ENCODE measurements at places on chromosomes 5 and 9. TPM values are rescaled to one million over a fixed set of nuclear protein-coding genes. Genes with fewer than 3 reads are reported as not detected.

DNA sequence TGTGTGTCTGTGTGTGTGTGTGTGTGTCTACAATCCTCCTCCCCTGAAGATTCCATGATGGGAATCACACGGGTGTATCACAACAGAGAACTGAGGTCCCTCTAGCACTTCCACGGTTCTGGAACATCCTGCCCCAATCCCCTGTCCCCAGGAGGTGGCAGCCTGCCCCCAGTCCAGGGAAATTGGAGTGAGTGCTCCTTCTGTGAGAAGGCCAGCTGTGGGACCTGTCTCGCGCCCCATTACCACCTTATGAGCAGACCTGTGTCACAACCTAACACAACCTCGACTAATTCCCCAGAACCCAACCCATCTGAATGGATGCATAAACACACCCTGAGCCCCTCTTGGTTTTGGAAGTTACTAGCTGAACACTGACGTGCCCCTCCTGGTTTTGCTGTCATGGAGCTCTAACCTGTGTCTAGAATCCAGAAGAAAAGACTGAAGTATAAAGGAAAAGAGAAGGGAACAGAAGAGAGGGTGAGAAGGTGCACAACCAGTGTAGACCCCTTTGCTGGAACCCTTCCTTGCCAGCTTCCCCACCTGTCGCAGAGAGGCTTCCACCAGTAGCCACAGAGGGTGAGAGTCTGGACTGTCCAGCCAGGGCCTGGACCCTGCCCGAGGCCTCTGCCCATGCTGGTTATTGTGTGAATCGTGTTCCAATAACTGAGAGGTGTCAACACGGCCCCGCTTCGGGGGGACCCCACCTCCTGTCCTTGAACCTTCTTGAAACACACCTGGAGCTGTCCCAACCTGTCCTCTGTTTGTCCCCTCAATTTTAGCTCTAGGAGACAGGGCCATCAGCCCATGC is 3.4 kb downstream of the BTNL9 start:
- DNase-seq, result no peak

GRCh38 chr5:54084696-54085095 is 225.7 kb downstream of the ARL15 start:
- no peak for DNase-seq

DNA sequence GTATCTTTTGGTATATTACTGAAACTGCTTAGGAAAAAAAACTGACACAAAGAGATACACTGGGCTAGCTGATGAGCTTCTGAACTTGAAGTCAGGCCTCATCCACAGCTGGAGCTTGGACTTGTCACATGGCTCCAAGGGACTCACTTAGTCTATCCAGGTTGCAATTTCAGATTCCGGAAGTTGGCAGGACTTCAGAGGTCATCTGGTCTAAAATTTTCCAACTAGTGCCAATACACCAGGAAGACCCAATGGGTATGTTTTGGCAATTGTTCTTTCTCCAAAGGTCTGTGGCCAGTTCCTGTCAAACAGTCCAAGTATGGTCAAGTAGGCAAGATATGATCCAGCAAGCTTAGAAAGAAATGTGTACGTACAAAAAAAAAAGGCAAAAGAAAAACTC is 36.7 kb downstream of the MRPS27 start:
- DNase-seq, result no peak

- DNase-seq, result peak; percentile 61
Observed at GRCh38 chr9:87086221-87086818, 139.0 kb upstream of the GAS1 start.

The ORM2 gene
- polyA plus RNA-seq, result not detected

- DNase-seq, result no peak
Observed at GRCh38 chr9:5205071-5205470, 19.6 kb upstream of the INSL6 start.

GRCh38 chr5:123545506-123545905 is 33.5 kb downstream of the CSNK1G3 start:
- no peak for DNase-seq

The TGFBR1 gene
- 42.2 TPM for polyA plus RNA-seq

DNA sequence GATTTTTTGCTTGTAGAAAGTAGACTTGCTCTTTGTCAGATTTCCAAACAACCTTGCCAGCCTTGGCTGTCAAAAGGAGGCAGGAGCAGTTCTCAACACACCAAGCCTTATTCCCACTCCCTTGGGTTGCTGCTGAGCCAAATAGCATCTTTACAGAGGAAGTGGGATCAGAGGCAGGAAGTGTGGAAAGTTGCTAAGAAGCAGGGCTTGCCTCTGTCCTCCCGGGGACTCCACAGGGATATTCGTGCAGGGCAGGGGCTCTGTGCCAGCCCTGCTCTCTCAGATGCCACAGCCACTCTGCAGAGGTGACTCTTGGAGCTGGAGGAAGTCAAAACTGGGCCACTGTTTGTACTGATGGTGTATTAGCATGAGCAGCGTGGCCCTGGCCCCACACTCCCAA is 24.3 kb downstream of the PTPDC1 start:
- DNase-seq, result no peak

DNA sequence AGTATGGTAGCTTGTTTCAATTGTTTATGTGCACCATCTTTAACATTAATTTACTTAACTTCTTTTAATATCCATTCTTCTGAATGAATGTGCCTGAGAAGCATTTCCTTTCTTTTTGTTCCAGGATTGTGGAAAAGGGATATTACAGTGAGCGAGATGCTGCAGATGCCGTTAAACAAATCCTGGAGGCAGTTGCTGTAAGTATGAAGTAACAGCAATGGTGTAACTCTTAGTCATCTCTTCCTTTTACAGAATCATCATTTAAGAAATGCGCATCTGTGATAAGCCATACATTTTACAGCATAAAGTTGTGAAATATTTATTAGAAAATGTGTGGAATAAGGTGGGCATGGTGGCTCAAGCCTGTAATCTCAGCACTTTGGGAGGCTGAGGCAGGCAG is 117.7 kb downstream of the STARD4 start:
- DNase-seq, result no peak

DNA sequence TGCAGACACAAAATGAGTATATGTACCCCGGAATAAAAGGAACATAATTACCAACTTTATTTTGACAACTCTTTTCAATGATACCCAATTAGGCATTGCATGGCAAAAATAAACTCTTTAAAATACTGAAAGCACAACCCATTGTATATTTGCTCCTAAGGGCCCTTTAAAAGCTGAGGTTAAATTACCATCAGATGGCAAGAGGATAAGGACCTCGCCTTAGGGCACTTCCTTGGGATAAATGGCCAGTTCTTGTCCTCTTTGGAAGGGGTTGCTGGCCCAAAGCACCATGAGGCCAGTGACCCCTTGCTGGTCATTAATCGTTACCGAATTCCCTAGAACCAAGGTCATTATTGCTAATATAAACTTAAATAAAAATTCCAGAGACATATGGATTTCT is 46.0 kb downstream of the EBF1 start:
- DNase-seq, result no peak
